Activated CD4-positive, alpha-beta memory T cell treated with anti-CD3 and anti-CD28 coated beads for 36 hours (primary cell): ENCODE measurements at places on chromosomes 3 and 15. TPM values are rescaled to one million over a fixed set of nuclear protein-coding genes. Genes with fewer than 3 reads are reported as not detected.

Gene CASR
- total RNA-seq = 0.14 TPM

Gene NRROS
- total RNA-seq = 24.5 TPM

Gene TGM4
- total RNA-seq = not detected

Gene DPPA4
- total RNA-seq = not detected

Gene CPLX3
- total RNA-seq = not detected

Gene GOLGA8G
- not detected for total RNA-seq

Gene GCHFR
- total RNA-seq = 36.0 TPM

Gene PIK3CB
- total RNA-seq = 24.8 TPM

Gene SKOR1
- total RNA-seq = 0.12 TPM

DNA sequence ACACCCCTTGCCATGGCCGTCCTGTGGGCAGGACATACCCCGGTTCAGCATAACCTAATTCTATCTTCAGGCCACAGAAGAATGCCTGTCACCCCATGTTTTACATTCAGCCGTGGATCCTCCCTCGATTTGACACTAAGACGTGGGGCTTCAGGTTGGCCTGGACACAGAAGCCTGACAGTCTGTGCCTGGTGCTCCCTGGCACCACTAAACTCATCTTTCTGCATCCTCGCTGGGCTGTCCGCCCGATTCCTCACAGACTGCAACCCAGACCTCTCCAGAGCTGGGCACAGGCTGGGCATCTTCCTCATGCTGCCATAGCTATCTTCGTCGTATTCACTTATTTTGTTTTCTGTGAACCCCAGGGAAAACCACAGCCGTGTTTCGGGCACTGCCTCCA is 117.8 kb upstream of the IQSEC1 start:
- DNase-seq = no peak

DNA sequence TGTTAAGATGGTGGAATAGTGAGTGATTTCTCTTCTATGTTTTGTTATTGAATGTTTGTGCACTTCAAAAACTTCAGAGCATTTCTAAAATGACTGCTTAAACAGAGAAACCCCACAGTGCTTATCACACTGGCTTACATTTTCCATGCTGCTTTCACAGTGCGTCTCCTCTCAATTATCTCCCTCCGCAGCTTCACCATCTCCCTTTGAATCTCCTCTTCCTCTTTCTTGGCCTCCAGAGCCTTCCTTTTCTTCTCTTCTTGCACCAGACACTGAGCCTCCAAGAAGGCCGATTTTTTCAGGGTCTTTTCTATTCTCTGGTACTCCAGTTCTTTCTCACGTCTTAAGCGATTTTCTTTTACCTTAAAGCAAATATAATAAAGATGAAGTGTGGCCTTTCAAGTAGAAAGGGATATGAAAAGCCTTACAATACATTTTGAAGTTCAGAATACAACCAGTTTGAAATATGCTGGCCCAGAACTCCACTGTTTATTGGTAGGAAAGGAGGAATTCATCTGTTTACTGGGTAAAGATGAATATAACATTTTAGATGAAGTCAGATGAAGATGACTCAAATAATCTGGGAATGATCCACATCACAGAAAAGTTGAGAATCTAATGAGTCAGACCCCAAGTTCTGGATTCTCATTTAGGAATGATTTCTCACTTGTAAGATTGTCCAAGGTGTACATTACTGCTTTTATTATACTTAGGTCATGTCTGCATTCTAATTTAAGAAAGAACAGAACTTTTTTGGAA is 21.4 kb downstream of the CCDC191 start:
- DNase-seq = no peak

- no peak for DNase-seq
Observed at GRCh38 chr15:67803299-67803698, 22.0 kb upstream of the SKOR1 start.

DNA sequence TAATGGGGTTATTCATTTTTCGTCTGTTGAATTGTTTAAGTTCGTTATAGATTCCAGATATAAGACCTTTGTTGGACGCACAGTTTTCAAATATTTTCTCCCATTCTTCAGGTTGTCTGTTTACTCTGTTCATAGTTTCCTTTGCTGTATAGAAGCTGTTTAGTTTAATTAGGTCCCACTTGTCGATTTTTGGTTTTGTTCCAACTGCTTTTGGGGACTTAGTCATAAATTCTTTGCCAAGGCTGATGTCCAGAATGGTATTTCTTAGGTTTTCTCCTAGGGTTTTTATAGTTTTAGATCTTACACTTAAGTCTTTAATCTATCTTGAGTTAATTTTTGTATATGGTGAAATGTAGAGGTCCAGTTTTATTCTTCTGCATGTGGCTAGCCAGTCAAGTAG is 58.9 kb upstream of the ZNF280D start:
- no peak for DNase-seq

DNA sequence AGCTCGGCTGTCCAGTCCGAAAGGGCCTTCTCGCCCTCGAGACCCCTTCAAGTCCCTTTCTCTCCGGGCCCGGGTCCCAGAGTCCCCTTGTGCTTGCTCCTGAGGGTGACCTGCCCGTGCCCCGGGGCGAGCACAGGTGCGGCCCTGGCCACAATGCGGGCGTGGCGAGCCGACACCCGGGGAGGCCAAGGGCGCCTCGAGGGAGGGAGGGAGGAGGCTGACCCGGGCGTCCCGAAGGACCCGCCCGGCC is 810 bp upstream of the MEF2A start:
- DNase-seq = no peak

DNA sequence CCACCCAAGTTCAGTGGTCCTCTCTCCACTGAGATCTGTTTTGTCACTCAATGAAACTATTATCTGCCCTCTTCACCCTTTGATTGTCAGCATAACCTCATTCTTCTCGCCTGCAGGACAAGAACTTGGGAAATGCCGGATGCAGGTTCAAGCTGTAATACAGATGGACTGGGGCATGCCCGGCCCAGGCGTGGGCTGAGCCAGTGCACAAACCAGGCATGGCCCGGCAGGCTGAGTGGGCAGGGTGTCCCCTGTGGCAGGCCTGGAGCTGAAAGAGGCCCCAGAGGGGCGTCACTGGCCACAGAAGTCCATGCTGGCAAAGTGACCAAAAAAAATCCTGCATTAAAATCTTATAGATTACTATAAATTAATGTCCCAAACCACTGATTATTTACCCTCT is 638.9 kb upstream of the EPHA6 start:
- no peak for DNase-seq

DNA sequence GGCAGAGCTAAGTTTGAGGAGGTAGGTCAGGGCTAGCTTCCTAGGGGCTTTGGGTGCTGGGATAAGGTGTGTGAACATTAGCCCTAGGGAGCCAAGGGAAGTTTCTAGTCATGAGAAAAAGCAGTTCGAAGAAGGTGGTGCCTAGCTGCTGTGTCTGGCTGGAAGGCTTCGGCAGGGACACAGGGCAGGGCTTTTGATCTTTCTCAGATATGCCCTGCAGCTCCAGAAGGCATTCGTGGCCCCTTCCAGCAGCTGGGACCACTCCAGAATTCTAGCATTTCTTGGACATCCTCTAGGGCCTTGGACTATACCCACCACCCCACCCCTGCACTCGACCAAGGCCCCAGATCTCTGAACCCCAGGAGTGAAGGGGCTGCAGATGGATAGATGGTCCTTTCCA is 88.6 kb downstream of the TOP2B start:
- no peak for DNase-seq

- no peak for DNase-seq
Observed at GRCh38 chr3:186209810-186210752, 101.2 kb upstream of the ETV5 start.

DNA sequence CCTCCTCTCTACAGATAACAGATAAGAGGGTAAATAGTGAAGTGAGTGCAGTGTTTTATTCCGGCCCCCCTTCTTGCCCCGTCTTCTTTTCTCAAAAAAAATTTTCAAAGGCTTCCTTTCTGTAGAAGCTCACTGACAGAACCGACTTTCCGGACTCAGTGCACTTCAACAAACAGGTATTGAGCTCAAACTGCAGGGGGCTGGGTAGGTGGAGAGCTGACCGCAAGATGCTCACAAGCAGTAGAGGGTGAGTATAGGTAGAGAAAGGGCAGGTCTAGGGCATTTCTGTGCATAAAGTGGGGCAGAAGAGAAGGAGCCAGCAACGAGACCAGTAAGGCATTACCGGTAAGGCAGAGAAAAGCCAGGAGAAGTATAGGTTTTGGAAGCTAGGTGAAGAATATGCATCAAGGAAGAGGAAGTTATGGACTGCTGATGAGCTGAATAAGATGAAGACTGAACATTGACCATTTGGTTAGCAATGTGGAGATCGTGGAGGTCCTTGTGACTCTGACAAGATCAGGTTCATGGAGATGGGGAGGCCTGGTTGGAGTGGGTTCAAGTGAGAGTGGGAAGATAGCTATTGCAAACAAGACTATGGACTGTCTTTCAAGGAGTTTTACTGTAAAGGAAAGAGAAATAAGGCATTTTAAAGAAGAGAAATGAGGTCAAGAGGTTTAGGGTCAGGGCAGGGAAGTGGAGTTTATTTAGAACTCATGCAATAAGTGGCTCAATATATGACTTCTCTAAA is 97.4 kb downstream of the ST6GAL1 start:
- DNase-seq = peak; percentile 71

GRCh38 chr3:11290743-11291680 is 18.8 kb downstream of the ATG7 start:
- DNase-seq = peak; percentile 41

DNA sequence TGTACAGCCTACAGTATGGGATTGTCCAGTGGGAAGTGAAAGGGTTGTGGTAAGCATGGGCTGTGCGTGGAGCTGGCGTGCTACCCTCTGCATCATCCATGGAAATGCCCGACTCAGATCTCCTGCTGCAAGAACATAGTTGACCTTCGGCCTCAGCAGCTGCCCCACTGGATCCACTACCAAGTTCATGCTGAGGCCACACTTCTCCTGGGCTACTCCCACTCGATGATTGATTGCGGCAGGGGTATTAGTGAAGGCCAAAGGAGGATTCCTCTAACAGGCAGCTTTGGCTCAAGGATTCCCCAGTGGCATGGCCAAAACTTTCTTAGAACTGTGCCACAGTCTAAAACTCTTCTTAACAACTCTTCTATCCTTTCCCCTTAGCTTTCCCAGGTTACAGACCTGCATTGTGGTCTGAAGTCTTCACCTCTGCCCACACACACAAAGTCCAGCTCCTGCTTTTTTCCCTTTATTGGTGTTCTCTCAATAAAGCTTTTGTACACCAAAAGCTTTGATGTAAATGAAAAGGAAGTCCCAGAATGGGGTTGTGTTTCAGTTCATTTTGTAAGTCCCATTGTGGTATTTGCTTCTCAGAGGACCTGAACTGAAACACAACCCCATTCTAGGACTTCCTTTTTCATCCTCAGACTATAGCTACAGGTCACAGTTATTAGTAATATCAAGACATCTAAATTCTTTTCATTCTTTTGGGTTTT is 4.9 kb upstream of the TBC1D5 start:
- DNase-seq = no peak

GRCh38 chr3:120780977-120781376 is 38.4 kb downstream of the GTF2E1 start:
- peak; percentile 11 for DNase-seq

DNA sequence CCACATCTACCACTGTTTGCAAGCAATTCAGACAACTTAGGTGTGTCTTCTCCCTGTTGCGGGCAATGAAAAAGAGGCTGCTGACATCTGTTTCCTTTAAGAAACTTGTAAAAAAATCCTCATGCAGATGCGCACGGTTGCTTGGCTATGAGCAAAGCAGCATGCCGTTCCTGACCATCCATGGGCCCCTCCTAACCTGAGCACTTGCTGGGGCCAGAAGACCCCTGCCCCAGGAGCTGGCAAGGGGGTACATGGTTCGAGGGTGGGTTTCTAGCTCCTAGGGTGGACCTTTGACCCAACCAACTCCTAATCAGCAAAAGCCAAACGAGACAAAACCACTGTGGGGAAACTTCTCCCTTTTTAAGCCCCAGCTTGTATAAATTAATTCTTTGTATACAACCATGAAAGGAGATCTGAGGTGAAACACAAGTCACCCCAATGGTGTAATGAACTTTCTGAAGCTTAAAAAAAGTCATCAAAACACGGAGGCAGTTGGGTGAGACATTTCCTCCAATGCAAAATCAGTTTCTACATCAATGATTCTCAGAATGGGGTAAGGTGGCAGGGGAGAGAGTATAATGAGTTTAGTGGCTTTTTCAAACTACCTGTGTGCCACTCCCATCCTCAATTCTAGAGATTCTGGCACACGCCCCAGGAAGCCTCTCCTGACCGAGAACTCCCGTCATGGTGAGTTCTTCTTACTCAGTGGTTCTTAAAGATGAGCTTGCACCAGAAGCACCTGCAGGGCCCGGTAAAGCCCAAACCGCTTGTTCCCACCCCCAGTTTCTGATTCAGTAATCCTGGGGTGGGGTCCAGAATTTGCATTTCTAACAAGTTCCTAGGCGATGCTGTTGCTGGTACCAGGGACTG is 44.1 kb downstream of the CPN2 start:
- peak; percentile 74 for DNase-seq

DNA sequence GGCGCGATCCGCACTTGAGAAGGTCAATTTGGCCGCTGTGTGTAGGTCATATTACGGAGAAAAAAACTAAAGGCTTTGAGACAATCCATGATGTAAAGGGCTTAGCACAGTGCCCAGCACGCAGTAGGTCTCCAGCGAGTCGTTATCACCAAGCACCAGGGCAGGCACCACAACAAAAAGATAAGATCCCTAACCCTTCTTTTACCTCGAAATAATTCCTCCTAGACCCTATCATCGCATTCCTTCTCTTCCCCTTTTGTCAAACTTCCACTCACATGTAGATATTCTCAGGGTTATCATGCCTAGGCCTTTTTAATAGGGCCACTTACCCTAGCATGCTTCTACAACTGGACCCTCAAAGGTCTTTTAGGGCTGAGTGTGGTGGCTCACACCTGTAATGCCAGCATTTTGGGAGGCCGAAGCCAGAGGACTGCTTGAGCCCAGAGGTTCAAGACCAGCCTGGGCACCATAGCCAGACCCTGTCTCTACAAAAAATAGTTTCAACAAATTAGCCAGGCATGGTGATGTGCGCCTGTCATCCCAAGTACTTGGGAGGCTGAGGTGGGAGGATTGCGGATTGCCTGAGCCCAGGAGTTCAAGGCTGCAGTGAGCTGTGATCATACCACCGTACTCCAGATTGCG is 13.5 kb downstream of the ZNF774 start:
- DNase-seq = no peak

- DNase-seq = no peak
Observed at GRCh38 chr3:164375995-164376394, 702.3 kb downstream of the SI start.

DNA sequence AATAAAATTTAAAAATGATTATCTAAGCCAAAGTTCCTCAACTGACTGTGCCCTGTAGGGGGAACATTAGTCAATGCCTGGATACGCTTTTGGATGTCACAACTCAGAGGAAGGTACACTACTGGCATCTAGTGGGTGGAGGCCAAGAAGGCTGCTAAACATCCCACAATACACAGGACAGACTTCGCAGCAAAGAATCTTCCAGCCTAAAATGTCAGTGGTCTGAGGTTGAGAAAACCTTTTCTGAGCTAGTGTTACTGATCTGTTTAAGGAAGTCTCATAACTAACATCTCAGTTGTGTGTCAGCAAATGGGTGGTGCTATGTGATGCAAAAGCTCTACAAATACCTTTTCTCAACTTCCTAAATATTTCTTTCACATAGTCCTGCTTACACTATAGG is 20.9 kb upstream of the LDHAL6B start:
- no peak for DNase-seq

- DNase-seq = no peak
Observed at GRCh38 chr15:50176869-50177268, 5.1 kb upstream of the SLC27A2 start.
